ENCODE measurements at places on chromosomes 5 and 9.

GRCh38 chr9:36623280-36623679, 50.6 kb downstream of the MELK start:
- DNase-seq = no peak

DNA sequence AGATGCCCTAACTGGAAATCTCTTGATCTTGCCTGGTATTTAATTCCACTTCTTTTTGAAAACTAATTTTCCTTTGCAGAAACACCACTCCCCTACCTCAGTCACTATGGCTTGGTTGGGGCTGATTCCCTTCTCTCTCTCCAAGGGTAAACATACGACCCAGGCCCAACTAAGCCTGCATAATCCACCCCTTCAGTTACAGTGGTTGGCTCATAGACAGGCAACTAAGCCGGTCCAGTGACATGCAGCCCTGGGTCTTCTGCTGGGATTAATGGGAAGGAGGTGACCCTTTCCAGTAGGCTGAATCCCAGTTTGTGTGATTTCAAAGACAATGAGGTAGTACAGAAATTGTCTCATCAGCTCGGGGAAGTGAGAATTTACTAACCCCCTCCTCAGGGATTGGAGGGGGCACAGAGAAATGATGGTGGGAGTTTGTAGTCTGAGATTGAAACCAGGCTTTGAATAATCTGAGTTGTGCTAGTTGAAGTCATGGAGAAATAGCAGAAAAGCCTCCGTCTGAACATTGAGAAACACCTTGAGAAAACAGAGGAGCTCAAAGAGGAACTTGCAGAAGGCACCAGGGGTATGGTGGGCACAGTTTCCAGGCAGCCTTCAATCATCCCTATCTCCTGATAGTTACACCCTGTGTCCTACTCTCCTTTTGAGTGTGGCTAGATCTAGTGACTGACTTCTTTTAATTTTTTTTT, 148.9 kb downstream of the GCNT1 start:
- DNase-seq = peak; percentile 79

GRCh38 chr5:142109331-142110045, 909 bp downstream of the NDFIP1 start:
- DNase-seq = peak; percentile 13

DNA sequence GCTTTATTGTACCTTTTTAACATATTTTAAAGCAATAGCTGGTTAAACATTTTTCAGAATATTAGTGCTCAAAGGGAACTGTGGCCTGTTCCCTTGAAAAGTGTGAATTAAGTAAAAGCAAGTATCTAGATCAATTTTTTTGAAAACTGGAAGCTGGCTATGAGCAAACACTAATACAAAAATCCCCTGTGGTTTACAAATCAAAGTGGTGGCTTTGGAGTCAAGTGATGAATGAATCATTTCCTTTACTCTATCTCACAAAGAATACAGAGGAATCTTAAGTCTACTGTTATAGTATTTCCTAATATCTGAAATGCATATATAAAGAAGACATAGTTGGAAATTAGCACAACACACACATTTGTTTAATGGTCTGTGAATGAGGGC, 212.4 kb upstream of the C9orf72 start:
- peak; percentile 86 for DNase-seq

GRCh38 chr5:101561018-101561417, 657.9 kb upstream of the ST8SIA4 start:
- DNase-seq = no peak

Measured in inflammatory macrophage treated with lipopolysaccharide for 4 hours (primary cell).